ENCODE measurements at places on chromosomes 7 and 10.

GRCh38 chr10:116868722-116869121 is 19.4 kb downstream of the ENO4 start:
- DNase-seq = no peak

GRCh38 chr7:99109108-99110051 is 34.5 kb downstream of the SMURF1 start:
- DNase-seq = no peak

DNA sequence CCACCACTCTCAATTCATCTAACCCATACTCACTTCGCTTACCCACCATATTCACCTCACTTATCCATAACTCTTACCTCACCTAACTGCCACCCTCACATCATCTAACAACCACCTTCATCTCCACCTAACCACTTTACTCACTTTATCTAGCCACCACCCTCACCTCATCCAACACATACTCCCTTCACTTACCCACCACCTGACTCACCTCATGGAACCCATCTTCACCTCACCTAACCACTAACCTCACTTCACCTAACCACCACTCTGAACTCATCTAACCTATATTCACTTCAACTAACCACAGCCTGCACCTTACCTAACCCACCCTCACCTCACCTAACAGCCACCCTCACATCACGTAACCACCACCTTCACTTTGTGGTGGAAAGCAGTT is 84.2 kb downstream of the VIPR2 start:
- DNase-seq = no peak

GRCh38 chr10:98878921-98879320 is 356.7 kb downstream of the HPSE2 start:
- no peak for DNase-seq

GRCh38 chr7:25625306-25625992 is 397.2 kb upstream of the NPVF start:
- DNase-seq = no peak

GRCh38 chr7:47664650-47665195 is 82.8 kb upstream of the TNS3 start:
- no peak for DNase-seq

DNA sequence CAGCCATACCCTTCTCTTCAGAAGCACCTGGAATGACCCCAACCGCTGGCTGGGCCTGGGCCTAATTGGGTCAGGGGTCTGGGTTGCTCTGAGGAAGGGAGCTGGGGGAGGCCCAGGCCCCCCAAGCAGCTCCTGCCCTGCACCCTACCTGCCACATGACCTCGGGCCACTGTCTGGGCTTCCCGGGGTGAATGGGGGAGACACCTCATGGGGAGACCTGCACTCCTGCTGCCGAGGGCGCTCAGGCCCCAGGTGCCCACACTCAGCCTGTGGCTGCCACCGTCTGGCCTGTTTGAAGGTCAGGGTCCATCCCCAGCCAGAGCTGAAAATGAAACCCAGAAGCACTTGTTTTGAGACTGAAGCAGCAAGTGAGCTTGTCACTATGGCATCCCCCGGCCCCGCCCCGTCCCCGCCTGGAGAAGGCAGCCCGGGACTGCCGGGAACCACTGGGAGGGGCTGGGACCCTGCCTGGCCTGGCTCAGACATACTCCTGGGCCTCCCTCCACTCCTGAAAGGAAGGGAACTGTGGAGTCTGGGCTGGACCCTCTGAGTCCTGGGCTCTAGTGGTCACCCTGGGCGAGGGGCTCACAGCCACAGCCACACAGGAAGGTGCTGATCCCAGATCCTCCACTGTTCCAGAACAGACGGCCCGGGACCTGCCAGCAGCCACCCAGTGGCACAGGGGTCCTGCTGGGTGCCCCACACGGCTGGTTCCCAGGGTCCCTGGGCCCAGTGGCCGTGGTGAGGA is 7.4 kb upstream of the MICALL2 start:
- DNase-seq = peak; percentile 69

GRCh38 chr10:113425541-113425951 is 127.3 kb upstream of the HABP2 start:
- no peak for DNase-seq

- no peak for DNase-seq
Measured at GRCh38 chr7:2037808-2038522, 194.8 kb downstream of the MAD1L1 start.

DNA sequence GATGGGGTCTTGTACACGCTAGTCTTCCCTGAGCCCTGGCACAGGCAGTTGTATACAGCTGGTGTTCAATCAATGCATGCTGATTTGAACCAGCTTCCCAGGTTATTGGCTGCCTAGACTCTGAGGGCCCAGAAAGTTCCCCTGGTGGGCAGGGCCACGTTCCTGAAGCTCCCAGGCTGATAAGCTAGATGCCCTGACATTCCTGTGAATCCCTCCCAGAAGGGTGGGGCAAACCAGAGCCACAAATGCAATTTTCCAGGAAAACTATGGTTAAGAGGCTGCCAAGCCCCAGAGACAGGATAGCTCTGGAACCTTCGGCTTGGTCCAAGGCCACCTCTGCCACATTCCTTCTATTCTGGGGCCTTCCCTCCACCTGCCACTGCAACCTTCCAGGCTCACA is 78.2 kb downstream of the FAM53B start:
- DNase-seq = no peak

DNA sequence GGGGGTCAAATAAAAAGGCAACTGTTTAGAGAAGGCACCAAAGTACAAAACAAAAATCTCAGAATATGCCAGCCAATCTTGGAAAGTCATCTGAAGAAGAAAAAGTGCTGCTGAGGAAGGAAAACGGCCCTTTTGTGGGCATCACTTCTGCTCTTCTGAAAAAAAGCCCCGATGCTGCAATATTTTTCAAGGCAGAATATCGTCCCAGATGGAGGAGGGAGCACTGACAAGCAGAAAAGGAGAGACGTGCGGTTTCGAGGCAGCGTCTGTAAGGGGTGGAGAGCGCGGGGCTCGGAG is 959 bp upstream of the ATRNL1 start:
- no peak for DNase-seq

GRCh38 chr7:128741491-128741890 is 2.3 kb downstream of the CALU start:
- no peak for DNase-seq

- no peak for DNase-seq
Measured at GRCh38 chr10:19048489-19048888, at the start of gene MALRD1. MALRD1 (plus strand) TSS chr10:19048801; CDS start chr10:19048939, 138 bp downstream.

DNA sequence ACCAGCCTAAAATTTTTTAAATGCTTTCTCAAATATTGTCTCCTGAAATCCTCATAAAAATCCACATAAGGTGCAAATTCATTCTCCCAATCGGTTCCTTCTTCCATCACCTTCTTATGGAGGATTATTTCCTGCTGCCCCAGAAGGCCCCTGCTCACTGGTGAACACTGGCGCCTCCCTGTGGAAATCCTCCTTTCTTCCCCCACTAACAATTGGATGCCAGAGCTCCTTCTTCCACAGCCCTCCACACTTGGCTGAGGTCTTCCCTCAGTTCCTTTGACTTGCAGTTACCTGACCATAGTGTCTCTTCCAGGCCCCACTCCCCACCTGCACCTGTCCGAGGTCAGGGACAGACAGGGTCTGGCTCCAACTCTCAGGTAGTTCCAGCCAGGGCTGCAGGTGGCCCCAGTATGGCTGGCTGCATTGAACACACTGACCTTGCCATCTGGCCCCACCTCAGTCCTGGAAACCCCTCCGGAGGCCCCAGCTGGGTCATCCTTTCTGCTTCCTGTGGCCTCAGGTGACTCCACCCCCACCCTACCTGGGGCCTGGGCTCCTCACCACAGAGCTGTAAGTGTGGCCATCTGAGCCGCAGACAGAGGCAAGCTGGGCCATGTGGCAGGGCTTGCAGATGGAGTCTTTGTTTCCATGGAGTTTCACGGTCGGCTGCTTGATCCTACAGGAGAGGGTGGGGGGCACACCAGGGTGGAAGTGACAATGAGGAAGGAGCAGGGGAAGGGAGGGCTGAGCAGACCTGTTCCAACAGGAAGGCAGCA is 18.4 kb downstream of the SPOCK2 start:
- no peak for DNase-seq

DNA sequence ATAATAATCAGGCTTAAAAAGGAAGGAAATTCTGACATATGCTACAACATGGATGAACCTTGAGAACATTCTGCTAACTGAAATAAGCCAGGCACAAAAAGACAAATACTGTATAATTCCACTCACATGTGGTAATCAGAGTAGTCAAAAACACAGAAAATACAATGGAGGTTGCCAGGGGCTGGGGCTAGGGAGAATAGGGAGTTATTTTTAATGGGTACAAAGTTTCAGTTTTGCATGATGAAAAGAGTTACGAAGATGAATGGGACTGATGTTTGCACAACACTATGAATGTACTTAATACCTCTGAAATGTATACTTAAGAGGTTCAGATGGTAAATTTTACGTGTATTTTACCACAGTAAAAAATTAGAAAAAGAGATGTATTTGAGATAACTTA is 145.6 kb downstream of the DOCK4 start:
- DNase-seq = no peak

- DNase-seq = peak; percentile 79
Measured at GRCh38 chr7:107860279-107860961, 30.6 kb upstream of the DLD start.

GRCh38 chr10:62959553-62959952 is 143.4 kb upstream of the EGR2 start:
- DNase-seq = no peak

- no peak for DNase-seq
Measured at GRCh38 chr10:17652585-17652984, 8.6 kb downstream of the STAM start.

- no peak for DNase-seq
Measured at GRCh38 chr7:104971290-104972071, 42.5 kb upstream of the KMT2E start.

DNA sequence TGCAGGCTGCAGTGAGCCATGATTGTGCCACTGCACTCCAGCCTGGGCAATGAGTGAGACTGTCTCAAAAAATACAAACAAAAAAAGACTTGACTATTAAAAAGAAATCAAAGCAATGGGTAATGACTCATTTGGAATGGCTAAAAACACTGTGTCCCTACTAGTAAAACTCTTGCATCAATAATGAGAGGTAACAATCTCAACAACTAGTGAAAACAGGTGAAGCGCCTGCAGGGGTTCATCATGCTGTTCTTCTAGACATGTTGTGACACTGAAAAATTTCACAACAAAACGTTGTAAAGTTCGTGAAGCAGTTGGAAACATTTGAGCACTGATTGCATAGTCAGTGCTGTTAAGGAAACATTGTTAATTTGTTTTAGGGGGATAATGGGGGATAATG is 26.9 kb upstream of the SLC29A4 start:
- DNase-seq = no peak

- DNase-seq = no peak
Measured at GRCh38 chr7:157721468-157722136, 384.8 kb downstream of the DNAJB6 start.

DNA sequence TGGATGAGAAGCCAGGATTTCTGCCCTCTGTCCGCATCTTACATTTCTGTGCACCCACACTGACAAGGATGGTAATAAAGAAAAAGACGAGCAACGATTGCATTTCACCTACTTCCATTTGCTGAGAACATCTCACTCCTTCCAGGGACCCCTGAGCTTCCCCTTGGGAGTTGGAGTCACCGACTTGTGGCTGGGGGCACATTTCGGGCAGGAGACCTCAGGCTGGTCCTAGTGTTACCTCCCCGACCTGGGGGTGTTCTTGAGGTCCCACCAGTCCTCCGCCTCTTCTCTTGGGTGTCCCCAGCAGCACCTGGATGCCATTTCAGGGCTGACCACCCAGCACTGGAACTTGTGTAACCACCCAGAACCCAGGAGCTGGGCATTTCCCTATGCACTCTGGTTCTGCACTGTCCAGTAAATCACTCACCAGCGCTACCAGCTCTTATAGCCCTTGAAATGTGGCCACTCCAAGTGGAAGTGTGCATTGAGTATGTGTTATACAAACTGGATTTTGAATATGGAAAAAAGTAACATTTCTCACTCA is 84.9 kb downstream of the LANCL2 start:
- no peak for DNase-seq

GRCh38 chr7:51589111-51589510 is 272.5 kb upstream of the COBL start:
- DNase-seq = no peak

DNA sequence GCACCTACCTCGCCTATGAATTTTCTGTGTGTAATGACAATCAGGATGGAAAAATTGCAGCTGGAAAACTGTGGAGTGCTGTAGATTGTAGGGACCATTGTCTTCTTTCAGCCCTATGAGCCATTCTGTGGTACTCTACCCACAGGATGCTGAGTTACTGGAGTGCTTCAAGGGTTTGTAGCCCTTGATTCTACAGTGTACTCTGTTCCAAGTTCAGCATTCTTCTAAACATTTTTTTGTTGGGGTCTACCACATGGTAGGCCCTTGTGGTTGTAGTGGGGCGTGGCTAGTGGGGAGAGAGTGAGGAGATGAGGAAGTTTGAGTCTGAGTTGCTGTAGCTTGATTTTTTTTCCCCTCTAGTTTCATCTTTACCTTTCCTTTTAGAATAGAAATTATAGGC is 33.5 kb downstream of the REEP3 start:
- no peak for DNase-seq

DNA sequence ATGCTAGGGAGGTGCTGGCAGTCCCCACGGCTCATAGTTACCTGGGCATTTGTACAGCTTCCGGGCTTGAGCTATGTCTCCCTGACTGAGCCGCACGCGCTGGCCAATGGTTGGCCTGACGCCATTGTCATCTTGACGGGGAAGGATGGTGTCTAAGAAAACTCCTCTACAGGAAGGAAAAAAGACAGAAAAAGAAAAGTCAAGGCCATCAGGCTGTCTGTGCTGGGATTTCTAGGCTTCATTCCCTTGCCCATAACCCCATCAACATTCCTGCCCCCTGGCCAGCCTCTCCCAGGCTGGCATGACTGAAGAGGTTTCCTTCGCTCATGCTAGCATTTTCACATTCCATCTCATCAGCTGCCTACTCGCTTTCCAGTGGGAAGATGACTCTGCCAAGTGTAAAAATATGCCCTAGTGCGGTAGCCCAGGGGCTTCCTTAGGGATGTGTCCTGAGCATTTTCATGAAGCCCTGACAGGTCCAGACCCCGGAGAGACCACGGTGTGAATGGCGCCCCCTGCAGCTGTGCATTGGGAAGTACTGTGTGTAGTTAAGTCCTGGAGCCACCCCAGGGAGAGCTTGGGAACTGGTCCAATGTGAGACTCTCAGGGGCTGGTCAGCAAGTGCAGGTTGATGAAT is 54.5 kb upstream of the OPALIN start:
- DNase-seq = no peak

- DNase-seq = no peak
Measured at GRCh38 chr7:2879354-2879753, 35.2 kb upstream of the GNA12 start.

GRCh38 chr10:69801434-69802315 is at the start of gene COL13A1:
COL13A1 (plus strand) TSS chr10:69801906; CDS start chr10:69802424, 518 bp downstream.
- no peak for DNase-seq

DNA sequence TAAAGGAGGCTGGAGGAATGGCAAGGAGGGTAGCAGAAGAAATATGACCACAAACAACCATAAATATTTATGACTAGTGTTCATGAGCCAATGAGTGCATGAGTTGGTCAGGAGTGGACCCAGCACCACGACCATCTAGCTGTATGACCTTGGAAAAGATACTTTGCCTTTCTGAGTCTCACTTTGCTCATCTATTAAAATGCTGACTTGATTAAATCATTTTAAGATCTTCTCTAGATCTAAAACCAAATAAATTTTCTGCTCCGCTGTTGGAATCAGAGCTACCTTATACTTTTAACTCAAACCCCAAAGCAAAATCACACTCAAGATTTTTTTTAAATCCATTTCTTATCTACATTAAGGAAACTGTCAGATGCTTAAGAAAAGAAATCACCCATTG is 207.0 kb downstream of the GPAM start:
- no peak for DNase-seq

- DNase-seq = no peak
Measured at GRCh38 chr7:104795086-104795485, 218.9 kb upstream of the KMT2E start.
